ENCODE measurements at places on chromosomes 5 and 9. TPM values are rescaled to one million over a fixed set of nuclear protein-coding genes. Genes with fewer than 3 reads are reported as not detected.

Gene AIF1L
- total RNA-seq, result 1.6 TPM

Gene C5orf58
- total RNA-seq, result not detected

Gene PCDHB12
- total RNA-seq, result 0.04 TPM

Gene QSOX2
- total RNA-seq, result 29.7 TPM

Gene TGFBI
- 1,898 TPM for total RNA-seq

Gene GDNF
- total RNA-seq, result 0.05 TPM

Gene FGFR4
- 25.0 TPM for total RNA-seq

Gene LIFR
- 6.5 TPM for total RNA-seq

Data from A549 treated with CORT108297 at 1 μM for 4 hours (cell line).